ENCODE measurements at places on chromosomes 7 and 10.

DNA sequence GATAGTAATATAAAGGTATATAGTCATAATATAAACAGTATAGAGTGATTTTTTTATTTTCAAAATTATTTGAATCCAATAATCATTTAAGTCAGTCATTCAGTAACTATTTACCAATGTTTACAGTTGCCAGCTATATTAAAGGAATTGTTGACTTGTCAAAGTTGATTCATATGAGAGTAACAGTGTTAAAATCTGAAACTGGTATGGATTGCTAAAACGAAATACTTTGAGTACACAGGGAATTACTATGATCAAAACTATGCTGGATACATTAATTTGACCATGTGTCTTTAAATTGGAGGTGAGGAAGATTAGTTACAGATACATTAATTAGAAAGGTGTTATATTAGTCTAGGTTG lies 282.6 kb downstream of the ADK start:
- DNase-seq: no peak

DNA sequence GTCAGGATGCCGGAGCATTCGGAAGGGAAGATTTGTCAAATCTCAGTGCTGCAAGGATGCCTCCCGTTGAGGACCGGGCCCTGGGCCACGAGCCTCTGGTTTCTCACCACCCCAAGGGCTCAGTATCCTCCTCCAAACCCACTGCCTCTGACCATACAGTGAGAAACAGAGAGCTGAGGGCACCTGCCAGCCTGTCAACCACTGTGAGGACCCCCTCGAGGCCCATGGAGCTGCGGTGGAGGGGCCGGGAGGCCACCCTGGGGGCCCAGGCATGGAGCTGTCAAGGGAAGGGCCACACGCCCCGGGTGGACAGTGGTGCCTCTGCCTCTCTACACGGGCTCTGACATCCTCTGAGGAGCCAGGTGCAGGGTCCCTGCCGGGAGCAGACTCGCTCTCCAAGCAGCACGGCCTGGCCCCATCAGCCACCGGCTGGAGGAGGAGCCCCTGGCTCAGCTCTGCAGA lies 248.0 kb upstream of the TCERG1L start:
- no peak for DNase-seq

DNA sequence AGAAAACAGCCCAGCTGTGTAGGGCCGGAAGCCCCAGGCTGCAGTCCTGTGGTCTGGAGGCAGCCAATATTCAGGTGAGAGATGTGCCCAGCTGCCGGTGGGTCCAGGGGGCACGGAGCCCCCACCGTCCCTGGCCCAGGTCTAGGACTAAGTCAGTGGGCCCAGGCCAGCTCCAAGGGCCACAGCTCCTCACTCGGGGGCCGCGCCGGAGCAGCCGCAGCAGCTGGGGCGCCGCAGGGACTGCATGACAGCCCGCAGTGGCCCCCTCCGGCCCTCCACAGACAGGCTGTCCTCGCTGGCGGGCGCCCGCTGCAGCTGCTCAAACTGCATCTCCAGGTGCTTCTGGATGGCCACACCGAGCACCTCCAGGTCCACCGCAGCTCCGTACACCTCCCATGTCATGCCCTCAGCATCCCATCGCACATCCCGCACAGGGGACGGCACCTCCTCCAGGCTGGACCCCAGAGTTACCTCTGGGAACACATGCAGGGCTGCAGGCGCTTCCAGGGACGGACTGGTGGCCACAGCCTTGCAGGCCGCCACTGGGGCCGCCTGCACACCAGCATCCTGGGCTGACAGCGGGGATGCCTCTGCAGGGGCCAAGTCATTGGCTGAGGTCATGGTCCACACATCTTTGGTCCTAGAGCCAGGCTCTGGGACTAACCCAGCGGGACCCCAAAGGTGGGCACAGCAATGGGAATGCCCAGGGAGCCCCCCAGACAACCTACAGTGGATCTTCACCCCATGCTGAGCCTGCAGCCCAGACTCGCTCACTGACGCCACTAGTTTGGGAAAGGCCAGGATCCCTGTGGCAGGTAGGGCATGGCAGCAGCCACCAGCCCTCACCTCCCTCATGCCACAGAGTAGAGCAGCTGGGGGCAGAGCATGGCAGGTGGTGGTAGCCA lies 7.0 kb downstream of the GPRIN2 start:
- DNase-seq: no peak

- peak; percentile 87 for DNase-seq
Observed at GRCh38 chr7:98217623-98218582, 6.7 kb downstream of the BHLHA15 start.

DNA sequence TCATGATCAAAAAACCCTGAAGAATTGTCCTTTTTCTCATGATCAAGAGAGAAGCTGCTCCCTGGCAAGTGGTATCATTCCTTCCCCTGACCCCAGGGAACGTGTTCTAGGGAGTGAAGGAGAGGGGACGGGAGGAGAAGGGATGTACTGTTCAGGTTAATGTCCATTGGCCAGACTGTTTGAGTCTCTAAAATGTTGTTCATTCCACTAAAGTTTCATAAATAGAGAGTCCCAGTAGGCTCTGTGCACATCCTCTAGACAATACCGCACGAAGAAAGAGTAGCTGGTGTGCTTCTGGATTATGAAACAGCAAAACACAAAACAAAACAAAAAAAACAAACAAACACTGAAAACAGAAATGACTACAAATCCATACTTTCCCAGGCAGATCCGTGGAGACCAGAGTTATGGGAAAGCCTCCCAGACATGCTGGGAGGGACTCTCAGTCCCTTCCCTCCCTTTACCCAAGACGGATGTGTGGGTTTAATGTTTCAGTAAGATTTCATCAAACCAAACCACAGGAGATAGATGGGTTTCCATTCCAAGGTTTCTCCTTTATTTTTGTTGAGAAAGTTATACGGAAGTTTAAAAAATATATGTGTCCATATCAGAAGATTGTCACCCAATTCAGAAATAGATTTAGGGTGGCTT lies 66.5 kb upstream of the TNS3 start:
- no peak for DNase-seq

- no peak for DNase-seq
Observed at GRCh38 chr7:122525355-122525754, 173.6 kb downstream of the RNF133 start.

DNA sequence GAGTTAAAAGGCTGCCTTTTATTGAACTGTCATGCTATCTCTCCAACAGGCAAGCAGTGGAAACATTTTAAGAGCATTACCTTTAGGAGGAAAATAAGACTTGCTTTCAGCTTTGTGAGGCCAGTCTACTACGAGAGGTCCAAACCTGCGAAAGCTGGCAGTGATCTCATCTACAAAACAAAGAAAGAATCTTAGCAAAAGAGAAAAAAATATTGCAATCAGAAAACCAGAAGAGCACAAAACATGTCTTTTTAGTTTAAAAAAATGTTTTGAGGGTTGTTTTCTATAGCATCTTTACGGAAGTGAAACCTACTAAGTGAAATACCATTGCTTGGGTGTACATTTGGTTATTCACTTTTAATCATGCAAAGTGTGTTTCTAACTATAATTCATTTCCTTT lies 147.9 kb downstream of the CPEB3 start:
- DNase-seq: no peak

DNA sequence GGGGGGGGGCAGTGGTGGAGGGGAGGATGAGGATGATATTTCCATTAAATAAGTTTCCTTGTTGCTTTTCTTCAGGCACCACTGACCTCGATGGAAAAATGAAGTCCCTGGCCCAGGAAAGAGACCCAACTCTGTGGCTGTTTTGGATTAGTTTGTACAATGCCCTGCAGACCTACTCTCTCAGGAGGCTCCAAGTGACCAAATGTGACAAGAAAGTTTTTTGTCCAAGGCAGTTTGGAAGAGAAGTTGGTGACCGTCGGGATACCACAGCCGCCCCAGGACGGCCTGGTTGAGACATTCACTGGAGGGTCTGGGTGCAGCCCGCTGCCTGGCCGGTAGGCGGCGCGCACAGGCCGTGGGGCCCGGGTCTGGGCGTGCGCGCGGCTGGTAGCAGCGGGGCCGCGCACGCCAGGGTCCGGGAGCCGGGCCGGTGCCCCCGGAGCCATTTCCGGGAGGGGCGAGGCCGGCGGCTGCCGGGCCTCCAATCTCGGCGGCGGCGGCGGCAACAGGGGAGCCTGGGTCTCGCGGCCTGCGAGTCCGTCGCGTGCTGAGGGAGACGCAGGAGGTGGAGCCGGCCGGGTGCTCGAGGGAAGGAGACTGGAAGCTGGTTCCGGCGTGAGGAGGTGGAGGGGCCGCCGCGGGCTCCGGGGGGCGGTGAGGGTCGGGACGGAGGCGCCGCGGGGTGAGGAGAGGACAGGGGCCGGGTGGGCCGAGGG lies at the start of gene SGPL1:
Gene SGPL1, plus strand, starts transcription at position 445 of the 716 bp plus-strand sequence. CDS start 906 bp downstream, outside the sequence.
- DNase-seq: peak; percentile 79

GRCh38 chr10:119421891-119422681 lies 120.4 kb downstream of the RGS10 start:
- no peak for DNase-seq

GRCh38 chr7:93245525-93246432 lies 13.6 kb downstream of the VPS50 start:
- DNase-seq: peak; percentile 12

DNA sequence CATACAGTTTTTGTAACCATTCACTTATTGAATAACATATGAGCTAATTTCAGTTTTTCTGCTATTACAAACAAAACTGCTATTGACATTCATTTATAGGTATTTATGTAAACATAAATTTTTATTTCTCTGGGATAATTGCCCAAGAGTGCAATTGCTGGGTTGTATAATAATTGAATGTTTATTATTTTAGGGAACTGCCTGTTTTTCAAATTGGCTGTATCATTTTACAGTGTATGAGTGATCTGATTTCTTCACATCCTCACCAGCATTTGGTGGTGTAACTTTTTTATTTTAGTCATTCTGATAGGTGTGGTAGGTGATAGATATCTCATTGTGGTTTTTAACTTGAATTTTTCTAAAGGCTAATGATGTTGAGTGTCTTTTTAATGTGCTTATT lies 26.4 kb downstream of the KIF11 start:
- no peak for DNase-seq

- DNase-seq: peak; percentile 64
Observed at GRCh38 chr10:121668314-121669027, 70.2 kb upstream of the FGFR2 start.

DNA sequence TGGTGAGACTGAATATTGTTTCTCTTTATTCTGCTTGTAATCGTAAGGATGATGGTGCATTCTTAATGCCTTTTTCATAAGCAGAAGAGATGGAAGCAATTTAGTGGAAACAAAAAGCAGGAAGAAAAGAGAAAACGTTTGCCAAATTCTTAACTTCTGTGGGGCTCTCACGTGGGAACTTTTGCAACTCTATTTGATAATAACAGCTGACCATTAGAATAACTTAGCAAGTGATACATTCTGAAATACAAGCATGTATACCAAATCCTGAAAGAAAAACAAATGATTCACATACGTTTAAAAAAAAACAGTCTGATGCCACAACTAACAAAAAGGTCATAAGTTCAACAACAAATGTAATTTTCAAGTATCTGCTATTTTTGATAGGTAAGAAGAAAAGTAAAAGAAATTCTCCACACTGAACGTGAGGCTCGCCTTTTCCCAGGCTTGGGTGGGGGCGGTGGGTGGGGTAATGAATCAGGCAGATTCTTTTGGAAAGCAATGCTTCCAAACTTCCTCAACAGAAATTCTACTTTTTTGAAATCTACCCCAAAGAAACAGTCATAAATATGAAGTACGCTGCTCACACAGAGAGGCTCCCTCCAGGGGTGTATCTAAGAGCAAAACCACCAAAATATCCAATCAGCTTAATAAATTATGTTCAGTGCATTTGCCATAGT lies 446.2 kb upstream of the MGMT start:
- no peak for DNase-seq

DNA sequence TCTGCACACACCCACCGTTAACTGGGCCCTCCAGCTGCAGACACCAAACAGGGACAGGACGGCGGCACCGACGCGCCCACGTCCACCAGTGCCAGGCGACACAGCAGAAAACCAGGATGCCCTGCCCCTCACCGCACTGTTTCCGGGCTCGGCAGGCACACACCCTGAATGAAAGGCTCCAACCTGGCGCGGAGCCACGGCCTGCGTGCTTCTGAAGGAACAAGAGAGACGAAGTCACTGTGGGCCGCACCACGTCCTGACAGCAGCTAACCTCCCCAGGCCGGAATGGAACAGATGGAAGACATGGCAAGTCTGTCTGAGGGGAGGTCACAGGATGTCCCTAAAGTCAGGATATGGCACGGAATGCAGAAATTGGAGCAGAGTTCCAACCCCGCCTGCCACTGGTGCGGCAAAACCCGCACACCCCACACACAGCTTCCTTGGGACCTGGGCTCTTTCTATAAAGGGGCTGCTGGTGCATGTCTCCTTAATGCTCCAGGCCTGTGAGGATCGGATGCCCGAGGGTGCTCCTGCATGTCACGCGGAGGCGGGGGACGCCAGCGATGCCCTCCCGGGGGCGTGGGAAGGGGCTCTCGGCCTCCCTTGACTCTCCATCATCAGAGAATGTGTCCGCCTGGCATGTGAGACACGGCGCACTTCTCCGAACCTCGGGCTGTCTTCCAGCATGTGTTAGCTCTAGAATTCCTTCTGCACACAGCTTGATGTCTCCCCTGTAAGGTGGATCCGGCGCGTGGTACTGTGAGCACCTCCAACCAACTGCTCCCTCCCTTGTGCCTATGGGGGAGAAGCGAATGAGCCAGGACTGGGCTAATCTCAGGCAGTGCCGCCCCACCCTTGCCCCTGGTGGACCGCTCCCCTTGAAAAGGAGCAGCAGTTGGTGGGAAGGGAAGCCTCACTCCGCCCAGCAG lies 3.9 kb upstream of the GPER1 start:
- DNase-seq: no peak

DNA sequence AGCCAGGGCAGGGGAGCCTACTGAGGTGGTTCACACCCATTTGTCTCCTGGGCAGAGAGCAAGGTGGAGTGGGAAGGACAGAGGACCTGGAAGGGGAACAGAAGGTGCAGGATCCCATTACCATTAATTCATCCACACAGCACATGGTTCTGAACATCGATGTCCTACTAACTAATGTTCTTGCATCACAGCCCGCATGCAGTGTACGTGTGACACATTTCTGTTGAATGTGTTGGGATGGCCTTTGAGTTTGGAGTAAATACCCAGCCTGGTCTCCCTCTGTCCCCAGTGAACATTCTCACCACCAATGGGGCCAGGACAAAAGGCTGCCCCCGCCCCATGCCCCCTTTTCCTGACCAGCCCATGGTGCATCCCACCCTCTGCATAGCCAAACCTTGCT lies 46.3 kb downstream of the FAM241B start:
- no peak for DNase-seq

DNA sequence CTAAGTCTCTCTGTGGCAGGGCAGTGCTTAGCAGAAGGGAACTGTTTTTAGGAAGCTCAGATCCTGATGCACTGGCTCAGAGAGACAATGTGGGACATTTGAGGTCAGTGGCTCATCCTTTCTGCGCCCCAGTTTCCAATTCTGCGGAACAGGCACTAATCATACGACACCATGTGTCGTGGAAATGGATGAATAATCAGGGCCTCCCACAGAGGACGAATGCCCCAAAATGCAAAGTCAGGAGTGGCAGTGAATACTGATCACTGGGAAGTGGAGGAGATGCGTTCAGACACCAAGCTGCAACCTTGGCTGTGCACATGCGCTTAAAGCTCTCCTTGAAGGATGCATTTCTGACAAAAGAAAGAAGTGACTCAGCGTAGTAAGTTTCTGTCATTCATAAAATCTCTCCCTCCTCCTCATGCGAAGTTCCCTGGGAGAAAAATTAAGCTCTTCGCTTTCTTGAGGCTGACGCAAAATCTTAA lies 21.9 kb upstream of the ECHDC3 start:
- DNase-seq: peak; percentile 42

Measured in globus pallidus (tissue), 1 donor.